Endothelial cell of umbilical vein (primary cell): ENCODE measurements at places on chromosomes 12 and 14. TPM values are rescaled to one million over a fixed set of nuclear protein-coding genes. Genes with fewer than 3 reads are reported as not detected.
A peak's percentile ranks its signal among the peaks of the same experiment; 100 is the strongest.

DNA sequence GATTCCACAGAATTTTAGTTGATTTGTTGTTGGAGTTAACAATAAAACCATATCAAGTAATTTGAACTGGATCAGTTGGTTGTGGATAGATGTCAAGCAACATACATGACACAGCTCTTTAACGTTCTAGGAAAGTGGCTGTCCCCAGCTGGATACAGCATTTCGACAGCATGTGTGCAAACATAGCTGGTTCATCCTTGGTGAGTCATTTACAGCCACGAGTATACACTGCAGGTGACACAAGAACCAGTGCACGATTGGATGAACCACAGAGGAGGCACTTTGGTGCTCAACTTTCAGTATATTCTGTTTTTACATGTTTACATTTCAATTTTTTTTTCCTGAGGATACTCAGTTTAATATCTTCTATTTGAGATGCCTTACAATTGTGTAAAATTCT, 242.4 kb downstream of the TMEM117 start:
- no peaks in the 10 kb centered on the region for H3K27me3 ChIP-seq
- H3K27ac ChIP-seq, result no peak overlapping the region

Gene INSM2
- not detected in 2 replicates for total RNA-seq

Gene EIF4B
- total RNA-seq, result 372 and 382 TPM in 2 replicates

DNA sequence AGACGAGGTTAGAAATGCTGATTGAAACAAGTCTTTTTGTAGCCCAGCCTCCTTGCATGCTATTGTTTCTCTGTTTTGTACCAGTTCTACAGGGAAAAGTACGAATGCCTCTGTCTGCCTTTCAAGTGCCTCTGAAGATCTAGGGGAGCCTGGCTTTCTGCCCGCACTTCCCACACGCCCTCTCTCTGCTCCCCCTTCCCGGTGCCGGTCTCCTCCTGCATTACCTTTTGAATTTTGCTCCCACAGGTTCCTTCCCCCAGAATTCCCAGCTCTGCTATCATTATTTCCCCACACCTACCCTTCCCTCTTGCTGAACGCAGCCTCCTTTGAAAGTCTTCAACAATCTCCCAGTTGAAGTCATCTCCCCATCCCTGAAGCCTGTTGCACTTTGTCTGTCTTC, 689.7 kb downstream of the BCL11B start:
- no peak overlapping the region for H3K4me3 ChIP-seq
- DNase-seq, result no peak
- H3K4me1 ChIP-seq, result no peaks in the 10 kb centered on the region
- no peaks in the 10 kb centered on the region for H3K36me3 ChIP-seq

- H3K27me3 ChIP-seq, result no peaks in the 10 kb centered on the region
- H3K27ac ChIP-seq, result no peak overlapping the region
- no peaks in the 10 kb centered on the region for H3K36me3 ChIP-seq
- no peak for DNase-seq
Observed at GRCh38 chr12:2154050-2154449, 101.3 kb downstream of the CACNA1C start.

GRCh38 chr14:54503486-54503885, 6.2 kb upstream of the CGRRF1 start:
- DNase-seq, result peak; percentile 37
- no peaks in the 10 kb centered on the region for H3K4me1 ChIP-seq
- H3K27ac ChIP-seq, result no peak overlapping the region
- H3K36me3 ChIP-seq, result no peaks in the 10 kb centered on the region
- no peak overlapping the region for H3K4me3 ChIP-seq

Gene PXMP2
- total RNA-seq, result 21.1 and 24.0 TPM in 2 replicates
